ENCODE measurements at places on chromosomes 1 and 21.

DNA sequence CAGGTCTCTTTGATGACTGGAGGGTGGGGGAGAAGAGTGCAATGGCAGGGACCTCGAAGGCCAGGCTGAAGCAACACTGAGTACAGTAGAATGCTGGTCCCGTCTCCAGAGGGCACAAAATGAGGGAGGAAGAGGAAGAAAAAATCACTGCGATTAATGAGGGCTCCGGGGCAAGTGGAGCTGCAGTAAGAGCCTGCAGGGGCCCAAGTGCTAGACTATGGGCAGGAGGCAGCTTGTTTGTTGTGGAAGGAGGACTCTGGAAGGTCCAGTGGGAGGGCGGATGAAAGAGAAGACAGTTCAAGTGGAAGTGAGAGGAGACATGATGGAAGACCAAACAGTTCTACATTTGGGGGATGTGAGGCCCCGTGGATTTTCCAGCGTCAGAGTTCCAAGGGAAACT lies 17.4 kb downstream of the TMCC2 start:
- DNase-seq = no peak

DNA sequence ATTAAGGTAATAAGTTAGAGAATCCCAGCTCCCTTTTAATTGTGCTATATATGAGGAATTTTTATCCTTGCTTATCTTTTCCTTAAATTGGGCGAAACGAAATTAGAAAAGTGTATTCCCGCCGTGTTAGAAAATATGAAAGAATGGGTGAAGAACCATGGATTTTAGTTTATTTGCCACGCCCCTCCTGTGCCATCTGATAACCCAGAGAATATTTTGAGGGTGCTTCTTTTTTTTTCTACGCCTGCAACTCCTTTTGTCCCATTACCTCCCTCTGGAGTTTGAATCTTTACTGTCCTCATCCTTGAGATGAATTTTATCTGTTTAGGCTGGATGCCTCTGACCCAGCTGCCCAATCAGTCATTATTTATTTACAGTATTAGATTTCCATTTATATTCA lies 1.6 kb downstream of the TLCD4 start:
- no peak for DNase-seq

GRCh38 chr21:33011462-33011861 lies 14.3 kb upstream of the OLIG2 start:
- DNase-seq = no peak

DNA sequence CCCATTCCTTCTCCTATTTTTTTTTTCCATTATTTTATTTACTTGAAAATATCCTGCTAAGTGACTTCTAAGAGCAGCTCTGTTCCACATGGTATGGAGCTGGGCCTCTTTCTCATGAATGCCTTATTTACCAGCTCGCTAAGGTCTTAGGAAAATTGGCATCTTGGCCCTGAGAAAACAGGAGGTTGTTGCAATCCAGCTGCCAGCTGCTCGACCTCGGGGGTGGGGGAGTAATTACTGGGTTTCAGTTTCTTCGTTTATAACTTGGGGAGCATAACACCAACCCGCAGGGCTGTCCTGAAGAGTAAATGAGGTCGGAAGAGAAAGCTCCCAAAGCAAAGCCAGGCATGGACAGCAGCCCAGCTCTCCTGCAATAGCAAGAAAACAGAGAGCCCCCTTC lies 176.3 kb downstream of the AJAP1 start:
- DNase-seq = no peak

GRCh38 chr21:39096754-39097153 lies 86.5 kb downstream of the PSMG1 start:
- DNase-seq = no peak

DNA sequence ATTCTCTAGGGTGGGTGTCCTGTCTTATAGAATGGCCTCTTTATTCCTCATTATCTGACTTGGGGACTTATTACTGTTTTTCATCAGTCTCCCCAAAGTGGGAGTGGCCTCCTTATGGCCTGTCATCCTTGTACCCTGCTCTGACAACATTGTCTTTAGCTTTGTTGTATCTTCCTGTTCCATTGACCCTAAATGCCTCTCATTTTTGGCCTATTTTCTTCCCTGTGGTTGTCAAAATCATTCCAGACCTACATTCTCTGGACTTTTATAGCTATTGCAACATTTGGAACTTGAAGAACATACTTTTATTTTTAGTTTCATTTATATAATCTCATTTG lies 9.7 kb downstream of the SFT2D2 start:
- no peak for DNase-seq

GRCh38 chr1:89041119-89041641 lies 18.5 kb upstream of the GBP3 start:
- no peak for DNase-seq

GRCh38 chr1:148372731-148373130 lies 110.4 kb downstream of the PPIAL4G start:
- DNase-seq = peak; percentile 23

DNA sequence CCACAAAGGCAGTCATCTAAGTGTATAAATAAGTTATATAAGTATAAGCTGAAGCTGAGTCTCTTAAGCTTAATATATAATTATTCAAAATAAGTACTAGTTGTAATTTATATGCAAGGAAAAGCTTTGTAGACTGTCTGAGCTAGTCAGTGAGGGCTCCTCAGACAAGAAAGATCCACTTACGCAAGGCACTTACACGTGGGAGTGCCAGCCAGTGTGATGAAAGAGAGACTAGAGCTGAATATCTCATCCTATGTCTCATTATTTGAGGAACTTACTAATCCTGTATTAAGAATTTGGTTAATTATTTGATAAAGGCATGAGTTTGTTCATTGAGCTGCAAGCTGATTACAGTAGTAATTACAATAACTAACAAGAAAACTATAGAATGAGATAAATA lies 146.9 kb downstream of the PDE4B start:
- DNase-seq = no peak

DNA sequence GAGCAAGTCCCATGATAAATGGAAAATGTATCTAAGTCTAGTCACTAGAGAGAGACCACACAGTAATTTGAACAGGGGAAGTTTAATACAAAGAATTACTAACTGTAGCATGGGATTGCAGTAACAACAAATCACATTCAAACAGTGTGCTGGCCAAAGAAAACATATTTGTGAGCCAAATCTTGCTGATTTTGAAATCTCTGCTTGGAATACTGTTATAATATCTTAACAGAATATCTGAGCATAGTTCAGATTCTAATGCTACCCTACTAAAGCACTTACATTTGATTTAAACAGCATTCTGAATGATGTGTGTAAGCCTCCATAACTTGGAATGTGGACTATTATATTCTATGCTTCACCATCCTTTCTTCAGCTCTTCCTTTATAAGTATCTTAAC lies 270.0 kb upstream of the BRINP3 start:
- no peak for DNase-seq

- DNase-seq = no peak
Observed at GRCh38 chr1:210949489-210949888, 184.5 kb downstream of the KCNH1 start.

Measured in stimulated activated CD4-positive, alpha-beta T cell treated with anti-CD3 and anti-CD28 coated beads, Interleukin-12 subunit alpha, Interleukin-12 subunit beta, amount 100 ng/mL, for 24 hours (primary cell).